ENCODE measurements at places on chromosomes 2 and 18.
A peak's percentile ranks its signal among the peaks of the same experiment; 100 is the strongest.

GRCh38 chr18:77059294-77059916, 73.2 kb downstream of the MBP start:
- peak; percentile 64 for DNase-seq

DNA sequence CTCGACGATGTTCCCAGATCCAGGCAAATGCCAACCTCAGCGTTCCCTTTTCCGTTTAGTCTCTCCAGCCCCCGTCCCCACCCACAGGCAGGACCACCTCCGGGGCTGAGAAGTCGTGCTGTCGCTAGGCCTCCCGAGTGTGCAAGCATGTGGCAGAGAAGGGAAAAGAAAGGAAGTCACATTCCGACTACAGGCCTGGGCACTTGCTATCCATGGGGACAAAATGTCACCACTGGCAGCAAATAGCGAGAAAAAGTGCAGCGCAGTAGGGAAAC, 420 bp downstream of the PIGN start:
- peak; percentile 70 for DNase-seq

GRCh38 chr2:113157118-113157896, 16.5 kb upstream of the PSD4 start:
- DNase-seq = no peak

DNA sequence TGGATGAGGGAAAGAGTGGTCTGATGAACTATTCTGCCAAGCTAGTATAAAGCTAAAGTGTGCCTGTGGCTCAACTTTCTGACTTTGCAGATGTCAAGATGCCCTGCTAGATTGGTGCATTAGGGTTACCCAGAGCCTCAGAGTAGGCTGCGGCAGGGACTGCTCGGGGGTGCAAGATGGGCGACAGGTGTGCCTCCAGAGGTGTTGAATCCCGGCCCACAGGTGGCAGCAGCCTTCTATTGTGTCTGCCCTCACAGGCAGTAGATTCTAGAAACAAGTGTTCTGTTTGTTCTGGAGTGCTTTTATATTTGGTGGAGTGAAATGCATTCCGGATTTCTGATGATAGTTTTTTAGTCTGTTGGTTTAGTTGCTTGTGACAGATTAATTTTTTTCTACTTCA, 131.6 kb upstream of the IL1R2 start:
- no peak for DNase-seq

- no peak for DNase-seq
Observed at GRCh38 chr2:228063558-228063957, 117.9 kb downstream of the SPHKAP start.
